Stimulated activated CD8-positive, alpha-beta memory T cell treated with anti-CD3 and anti-CD28 coated beads, Interleukin-4, amount 100 ng/mL, for 1 hour (primary cell): ENCODE measurements at places on chromosomes 1 and 21.
A peak's percentile ranks its signal among the peaks of the same experiment; 100 is the strongest.

GRCh38 chr1:231284441-231284840 is 43.4 kb downstream of the GNPAT start:
- DNase-seq: no peak

DNA sequence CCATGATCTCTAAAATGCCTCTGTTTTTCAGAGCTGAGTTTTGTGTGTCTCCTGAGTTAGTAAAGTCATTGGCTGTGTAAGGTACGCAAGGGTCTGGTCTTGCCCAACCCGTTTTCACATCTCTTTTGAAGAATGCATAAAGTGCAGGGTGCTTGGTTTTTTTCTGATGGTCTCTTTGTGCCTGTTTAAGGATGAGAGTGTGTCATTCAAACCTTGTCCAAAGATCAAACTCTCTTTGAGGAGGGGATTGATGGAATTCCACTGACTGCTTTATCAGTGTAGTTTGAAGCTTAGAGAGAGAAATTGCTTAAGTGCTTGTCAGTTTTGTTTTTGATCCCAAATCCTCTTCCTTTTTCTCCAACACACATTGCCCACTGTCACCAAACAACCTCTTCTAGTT is 20.0 kb upstream of the C8B start:
- DNase-seq: no peak

GRCh38 chr1:7554385-7555235 is 216.5 kb upstream of the VAMP3 start:
- no peak for DNase-seq

DNA sequence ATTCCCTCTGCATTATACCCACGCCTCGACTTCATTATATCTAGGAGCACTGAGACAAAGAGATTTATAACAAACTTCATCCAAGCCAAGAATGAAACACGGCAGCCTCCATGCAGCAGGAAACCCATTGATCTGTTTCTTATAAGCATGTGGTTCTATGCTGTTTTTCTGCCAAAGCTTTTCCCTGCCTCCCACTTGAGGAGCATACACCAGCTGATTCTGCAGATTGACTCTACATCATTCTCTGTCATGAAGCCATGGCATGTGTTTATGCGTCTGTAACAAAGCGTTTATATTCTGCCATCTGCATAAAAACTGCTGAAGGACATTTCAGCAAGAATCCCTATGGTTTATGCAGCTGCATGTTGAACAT is 102.0 kb downstream of the CYYR1 start:
- DNase-seq: no peak

- no peak for DNase-seq
Measured at GRCh38 chr1:160080381-160081100, 797 bp upstream of the KCNJ9 start.

GRCh38 chr1:180643693-180644092 is 11.9 kb downstream of the XPR1 start:
- DNase-seq: no peak

- no peak for DNase-seq
Measured at GRCh38 chr1:103129796-103130195, 21.5 kb upstream of the COL11A1 start.

- no peak for DNase-seq
Measured at GRCh38 chr1:191151321-191151807, 673.7 kb upstream of the BRINP3 start.

DNA sequence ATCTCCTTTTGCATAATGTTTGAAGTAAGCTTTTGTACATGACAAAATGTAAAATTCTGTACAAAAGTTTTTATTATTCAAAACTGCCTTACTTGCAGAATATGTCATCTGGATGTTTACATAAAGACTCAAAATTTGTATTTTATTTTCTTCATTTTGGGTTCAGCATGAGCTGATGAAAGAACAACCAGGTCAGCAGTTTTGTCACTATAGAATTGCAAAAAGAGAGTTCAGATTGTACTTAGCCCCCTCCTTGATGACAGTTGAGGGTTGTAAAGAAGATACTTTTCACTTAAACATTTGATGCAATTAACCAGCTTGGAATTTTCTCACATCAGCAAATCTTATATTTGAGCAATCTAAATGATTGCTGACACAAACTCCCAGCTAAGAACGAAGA is 669.3 kb downstream of the PLA2G4A start:
- no peak for DNase-seq

DNA sequence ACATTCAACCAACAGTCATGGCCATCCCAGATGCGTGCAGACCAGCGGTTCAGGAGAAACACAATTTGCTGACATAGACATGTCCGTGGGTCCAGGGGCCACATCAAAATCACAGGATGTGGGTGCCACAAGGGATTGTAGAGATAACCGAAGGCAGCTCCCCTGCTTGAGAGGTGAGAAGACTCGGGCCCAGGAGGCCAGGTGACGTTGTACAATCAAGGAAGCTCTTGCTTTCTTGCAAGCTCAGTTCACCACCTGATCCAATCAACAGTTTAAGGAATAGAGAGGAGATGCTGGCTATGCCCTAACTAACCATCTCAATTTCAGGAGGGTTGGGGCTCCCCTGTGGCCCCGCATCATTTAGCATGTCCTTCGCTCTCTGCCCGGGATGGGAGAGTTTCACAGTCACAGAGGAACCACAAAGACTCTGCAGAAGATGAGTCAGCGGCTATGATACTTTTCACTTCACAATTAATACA is 19.5 kb downstream of the UBASH3A start:
- peak; percentile 22 for DNase-seq

GRCh38 chr1:150151291-150152181 is 1.8 kb downstream of the PLEKHO1 start:
- DNase-seq: peak; percentile 51

GRCh38 chr1:45854724-45855123 is 51.3 kb downstream of the MAST2 start:
- no peak for DNase-seq

DNA sequence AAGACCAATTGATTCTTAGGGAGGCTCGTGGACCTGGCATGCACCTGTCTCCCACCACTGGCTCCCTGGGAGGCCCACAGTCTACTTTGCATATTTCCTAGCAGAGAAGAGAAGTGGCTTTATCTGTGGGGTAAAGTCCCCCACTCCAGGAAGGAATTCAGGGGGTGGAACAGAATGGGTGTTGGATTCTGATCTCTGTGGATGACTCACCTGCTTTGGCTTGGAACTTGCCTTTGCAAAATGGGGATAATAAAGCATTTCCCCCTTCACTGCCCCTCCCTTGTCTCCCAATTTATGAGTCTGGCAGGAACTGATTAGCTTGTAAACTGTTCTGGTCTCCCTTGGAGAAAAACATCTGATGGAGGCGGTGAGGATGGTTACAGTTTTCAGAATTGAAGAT is 21.2 kb upstream of the OTUD3 start:
- DNase-seq: no peak

DNA sequence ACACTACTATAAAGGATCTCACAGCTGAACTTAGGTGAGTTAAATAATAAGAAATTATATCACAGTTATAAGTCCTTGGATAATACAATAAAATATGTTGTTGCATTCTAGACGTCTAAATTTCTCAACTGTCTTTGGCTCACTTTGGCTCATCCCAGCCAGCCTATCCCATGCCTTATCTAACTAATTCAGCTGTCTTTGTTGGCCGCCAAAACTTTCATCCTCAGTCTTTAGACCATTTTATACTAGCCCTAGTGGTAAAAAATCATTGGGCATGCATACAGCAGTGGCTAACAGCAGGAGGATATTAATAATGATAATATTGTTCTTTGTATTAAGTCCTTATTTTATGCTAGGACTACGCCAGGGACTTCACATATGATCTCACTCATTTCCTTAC is 59.3 kb downstream of the CCDC18 start:
- no peak for DNase-seq

- no peak for DNase-seq
Measured at GRCh38 chr1:39936724-39937491, 18.0 kb upstream of the MFSD2A start.

DNA sequence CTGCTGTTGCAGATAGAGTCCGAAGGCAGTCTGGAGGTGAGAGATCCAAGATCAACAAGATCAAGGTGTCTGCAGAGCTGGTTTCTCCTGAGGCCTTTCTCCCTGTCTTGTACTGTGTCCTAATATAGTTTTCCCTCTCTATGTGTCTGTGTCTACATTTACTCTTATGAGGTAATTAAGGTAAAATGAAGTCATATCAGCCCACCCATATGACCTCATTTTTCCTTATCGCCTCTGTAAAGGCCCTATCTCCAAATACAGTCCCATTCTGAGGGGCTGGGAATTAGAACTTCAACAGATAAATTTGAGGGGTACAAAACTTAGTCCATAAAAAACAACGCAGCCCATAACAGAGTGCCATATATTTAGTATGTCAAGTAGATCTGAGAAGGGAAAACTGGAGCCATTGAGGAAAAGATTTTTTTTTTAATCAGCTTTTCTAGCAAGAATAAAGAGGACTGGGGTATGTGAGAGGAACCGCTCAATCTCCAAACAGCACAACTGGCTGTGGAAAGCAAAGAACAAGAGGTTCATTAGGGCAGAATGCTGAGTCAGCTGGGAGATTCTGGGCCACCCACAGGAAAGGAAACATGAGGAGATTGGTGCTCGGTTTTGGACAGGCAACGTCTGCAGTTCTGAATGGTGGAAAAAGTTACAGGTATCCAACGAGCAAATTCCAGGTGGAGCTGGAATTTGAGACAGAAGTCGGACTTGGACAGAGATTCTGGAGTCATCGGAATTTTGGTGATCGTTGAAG is 65.7 kb downstream of the MAP3K21 start:
- DNase-seq: no peak

DNA sequence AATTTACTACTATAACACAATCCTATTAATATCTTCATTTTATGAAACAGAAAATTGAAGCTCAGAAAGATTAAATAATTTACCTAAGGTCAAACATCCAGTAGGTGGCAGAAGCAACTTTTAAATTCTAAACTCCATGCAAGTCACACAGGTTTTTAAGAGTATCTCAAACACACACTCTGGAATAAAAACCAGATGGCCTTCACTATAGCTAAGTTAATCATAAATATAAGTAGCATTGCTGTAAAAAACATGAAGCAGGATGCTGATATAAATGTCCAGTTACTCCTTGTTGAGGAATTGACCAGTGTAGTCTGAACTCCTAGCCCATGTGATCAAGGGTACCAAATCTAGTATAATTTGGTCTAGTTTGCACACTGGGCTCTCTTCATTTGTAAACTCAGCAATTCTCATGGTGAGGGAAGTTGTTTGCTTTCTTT is 9.4 kb upstream of the FMO3 start:
- no peak for DNase-seq

GRCh38 chr1:2184934-2185333 is 9.6 kb downstream of the FAAP20 start:
- no peak for DNase-seq

DNA sequence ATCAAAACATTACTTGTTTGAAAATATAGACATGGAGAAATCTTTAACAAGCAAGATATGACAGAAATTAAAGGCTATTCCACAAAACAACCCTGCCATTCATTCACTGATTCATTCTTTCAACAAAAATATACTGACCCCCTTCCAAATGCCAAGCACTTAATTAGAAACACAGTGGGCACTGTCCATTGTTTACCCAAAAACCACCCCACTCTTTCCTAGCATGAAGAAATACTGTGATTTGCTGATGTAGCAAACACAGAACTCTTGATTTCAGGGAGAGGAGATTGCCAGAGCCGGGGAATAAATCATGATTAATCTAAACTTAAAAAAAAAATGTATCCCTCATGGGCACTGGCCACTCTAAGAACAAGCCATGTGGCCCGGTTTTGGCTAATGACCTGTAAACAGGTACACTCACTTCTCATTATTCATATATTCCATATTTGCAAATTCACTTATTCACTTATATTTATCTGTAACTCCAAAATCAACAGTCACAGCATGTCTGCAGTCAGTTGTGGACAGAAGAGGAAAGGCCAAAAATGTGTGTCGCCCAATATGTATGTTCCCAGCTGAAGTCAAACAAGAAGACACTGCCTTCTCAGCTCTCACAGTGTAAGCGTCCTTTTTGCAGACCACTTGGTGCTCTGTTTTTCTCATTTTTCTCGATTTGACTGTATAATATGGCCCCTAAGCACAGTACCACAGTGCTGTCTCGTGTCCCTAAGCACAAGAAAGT is 133.1 kb downstream of the SMYD3 start:
- no peak for DNase-seq

GRCh38 chr1:224411766-224412165 is 22.8 kb downstream of the WDR26 start:
- DNase-seq: no peak

DNA sequence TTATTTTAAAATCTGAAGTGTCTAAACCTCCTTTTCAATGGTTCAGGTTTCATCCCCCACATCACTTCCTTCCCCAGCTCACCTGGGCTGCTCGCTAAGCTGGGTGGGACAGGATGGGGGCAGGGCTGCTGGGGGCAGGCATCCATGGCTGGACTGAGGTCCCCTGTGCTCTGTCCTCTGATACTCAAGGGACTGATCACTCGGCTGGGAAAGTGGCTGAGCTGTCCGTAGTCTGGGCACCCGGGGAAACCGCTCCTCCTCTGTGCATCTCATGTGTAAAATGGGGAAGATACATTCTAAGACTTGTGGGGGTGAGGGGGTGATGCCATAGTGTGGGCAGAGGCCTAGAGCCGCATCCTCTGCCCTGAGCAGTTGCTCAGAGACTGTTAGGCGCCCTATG is 411.2 kb downstream of the MATN1 start:
- DNase-seq: no peak

DNA sequence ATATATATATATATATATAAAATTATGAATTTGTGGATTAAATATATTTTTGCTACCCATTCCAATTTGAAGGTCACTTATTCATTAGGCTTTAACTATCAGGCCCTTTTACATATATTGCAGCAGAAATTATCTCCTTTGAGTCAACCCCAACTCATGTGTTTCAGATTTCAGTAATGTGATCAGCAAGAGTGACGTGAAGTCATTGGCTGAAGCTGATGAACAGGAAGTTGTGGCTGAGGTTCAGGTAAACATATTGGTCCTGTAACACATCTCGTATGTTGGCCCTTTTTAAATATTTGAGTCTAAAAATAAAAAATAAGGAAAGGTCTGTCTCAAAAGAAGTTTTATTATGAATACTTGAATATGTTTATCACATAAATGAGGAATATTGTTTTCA is 8.5 kb downstream of the VPS45 start:
- no peak for DNase-seq

- DNase-seq: no peak
Measured at GRCh38 chr1:204128964-204129896, 22.6 kb downstream of the ETNK2 start.

- no peak for DNase-seq
Measured at GRCh38 chr21:45801989-45802388, 158.5 kb downstream of the PCBP3 start.

DNA sequence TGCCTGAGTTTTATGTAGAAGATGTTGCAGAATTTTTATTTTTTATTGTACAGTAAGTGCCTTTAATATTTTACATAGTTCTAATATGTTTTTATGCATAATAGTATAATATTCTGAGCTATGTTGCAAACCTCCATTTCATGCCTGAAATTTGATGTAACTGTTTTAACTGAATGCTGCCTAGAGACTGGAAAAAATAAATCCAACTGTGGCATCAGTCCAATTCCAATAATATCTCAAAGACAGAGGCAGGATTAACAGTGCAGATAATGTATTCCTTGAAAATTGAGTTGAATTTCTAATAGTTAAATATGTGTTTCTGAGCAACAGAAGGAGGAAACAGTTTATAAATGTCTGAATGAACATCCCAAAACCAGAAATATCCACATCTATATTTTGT is 61.1 kb upstream of the KIF1B start:
- no peak for DNase-seq

GRCh38 chr1:64421377-64421776 is 48.6 kb upstream of the CACHD1 start:
- no peak for DNase-seq
